Neural progenitor cell (in vitro differentiated cells): ENCODE measurements at places on chromosomes 2 and 18. TPM values are rescaled to one million over a fixed set of nuclear protein-coding genes. Genes with fewer than 3 reads are reported as not detected.

GRCh38 chr2:118970396-118971135 is 28.6 kb downstream of the MARCO start:
- H3K27me3 ChIP-seq = peaks cover 29% of the 10 kb centered on the region
- no peaks in the 10 kb centered on the region for H3K36me3 ChIP-seq
- no peak overlapping the region for H3K4me3 ChIP-seq
- H3K27ac ChIP-seq = no peak overlapping the region
- H3K4me1 ChIP-seq = peaks cover 11% of the 10 kb centered on the region
- DNase-seq = no peak

- H3K27ac ChIP-seq = no peak overlapping the region
- peaks cover 71% of the 10 kb centered on the region for H3K27me3 ChIP-seq
- no peak overlapping the region for H3K4me3 ChIP-seq
- H3K36me3 ChIP-seq = no peaks in the 10 kb centered on the region
- DNase-seq = no peak
Measured at GRCh38 chr2:232901736-232902578, 31.9 kb downstream of the SNORC start.

DNA sequence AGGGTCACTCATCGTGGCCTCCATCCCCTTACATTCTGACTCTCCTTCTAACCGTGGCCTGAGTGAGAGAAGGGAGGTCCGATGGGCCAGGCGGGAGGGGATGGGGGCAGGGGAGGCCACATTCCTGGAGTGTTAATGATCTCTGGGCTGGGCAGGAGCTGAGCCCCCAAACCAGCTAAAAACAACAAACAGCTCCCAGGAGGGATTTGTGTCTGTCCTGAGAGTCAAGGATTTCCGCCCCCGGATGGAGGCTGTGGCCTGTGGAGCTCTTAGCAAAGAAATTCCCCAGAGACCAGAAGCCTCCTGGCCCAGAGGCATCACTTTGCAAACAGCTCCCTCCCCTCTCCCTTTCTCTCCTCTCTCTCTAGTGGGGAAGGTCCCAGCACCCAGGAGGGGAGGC is 23.5 kb downstream of the EMX1 start:
- no peaks in the 10 kb centered on the region for H3K36me3 ChIP-seq
- H3K4me3 ChIP-seq = no peak overlapping the region
- H3K4me1 ChIP-seq = peaks cover 13% of the 10 kb centered on the region

The VSNL1 gene
- total RNA-seq = 54.5 and 94.4 TPM in 2 replicates

The LINC00305 gene
- total RNA-seq = not detected in 2 replicates

DNA sequence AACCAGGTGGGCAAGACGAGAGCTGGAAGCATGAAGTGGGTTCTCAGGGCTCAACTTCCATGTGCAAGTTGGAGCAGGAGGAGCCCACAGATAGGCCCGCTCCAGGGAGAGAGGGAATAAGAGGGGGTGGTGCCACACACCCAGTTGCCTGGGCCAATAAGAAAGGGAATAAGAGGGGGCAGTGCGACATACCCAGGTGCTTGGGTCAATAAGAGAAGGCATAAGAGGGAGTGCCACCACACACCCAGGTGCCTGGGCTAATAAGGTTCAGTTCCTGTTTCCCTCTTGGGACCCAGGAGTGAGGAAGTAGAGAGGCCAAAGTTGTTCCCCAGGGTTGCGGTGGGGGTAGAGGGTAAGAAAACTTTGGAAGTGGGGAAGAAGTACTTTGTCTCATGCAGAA is 127.5 kb downstream of the LAMA3 start:
- no peak overlapping the region for H3K4me3 ChIP-seq
- H3K36me3 ChIP-seq = no peaks in the 10 kb centered on the region
- no peaks in the 10 kb centered on the region for H3K4me1 ChIP-seq

The GPAT2 gene
- total RNA-seq = not detected in 2 replicates

DNA sequence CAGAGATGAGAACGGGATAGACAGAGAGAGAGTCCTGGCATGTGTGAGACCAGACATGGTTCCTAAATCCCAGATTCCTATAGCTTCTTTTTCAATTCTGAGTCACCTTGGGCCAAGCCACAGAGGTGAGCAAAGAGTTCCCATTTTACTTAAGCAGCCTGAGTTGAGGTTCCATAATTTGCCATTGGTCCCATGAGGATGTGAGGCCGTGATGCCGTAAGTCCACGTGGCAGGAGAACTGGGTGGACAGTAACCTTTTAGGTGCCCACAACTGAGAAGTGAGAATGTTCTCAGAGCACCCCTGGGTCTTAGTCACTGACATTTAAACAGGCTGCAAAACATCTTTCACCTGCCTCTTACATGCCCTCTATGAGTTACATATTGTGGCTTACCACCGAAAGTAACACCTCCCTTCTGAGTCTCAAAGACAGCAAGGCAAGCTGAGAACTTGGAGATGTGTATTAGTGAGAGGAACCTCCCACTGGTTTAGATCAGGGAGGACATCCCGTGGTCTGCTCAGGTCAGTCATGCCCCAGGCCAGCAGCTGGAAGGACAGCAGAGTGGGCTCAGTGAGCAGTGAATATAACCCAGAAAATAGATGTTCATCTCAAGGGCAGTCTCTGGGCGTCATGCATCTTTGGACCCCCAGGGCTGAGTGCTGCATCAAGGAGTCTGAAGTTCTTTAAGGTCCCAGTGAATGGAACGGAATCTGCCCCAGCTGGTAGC is 127.9 kb upstream of the LGALSL start:
- no peak overlapping the region for H3K27ac ChIP-seq
- no peak overlapping the region for H3K4me3 ChIP-seq
- H3K27me3 ChIP-seq = no peaks in the 10 kb centered on the region
- DNase-seq = no peak
- H3K36me3 ChIP-seq = no peaks in the 10 kb centered on the region

DNA sequence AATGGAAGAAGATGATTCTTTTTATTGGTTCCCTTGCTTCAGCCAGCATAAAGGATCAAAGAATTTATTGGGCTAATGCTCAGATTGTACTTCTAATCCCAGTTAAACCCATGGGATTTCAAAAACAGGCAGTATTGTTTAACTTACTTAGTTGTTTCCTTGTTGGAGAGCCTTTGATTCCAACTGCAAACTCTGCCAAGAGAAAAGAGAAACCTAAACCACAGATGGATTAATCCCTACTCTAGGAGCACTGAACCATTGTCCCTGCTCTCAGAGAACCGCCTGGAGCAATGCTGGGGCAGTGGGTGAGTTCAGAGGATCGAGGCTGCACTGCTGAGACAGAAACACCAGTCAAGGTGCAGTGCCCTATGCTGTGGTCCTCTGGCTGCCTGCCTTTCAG is 44.9 kb upstream of the SIGLEC15 start:
- no peak overlapping the region for H3K27ac ChIP-seq
- no peaks in the 10 kb centered on the region for H3K36me3 ChIP-seq
- no peak overlapping the region for H3K4me3 ChIP-seq
- no peaks in the 10 kb centered on the region for H3K27me3 ChIP-seq
- H3K4me1 ChIP-seq = peaks cover 5% of the 10 kb centered on the region

The SLC9A4 gene
- total RNA-seq = not detected in 2 replicates

GRCh38 chr2:40488927-40489677 is 37.2 kb upstream of the SLC8A1 start:
- no peak overlapping the region for H3K4me3 ChIP-seq
- no peaks in the 10 kb centered on the region for H3K27me3 ChIP-seq
- H3K27ac ChIP-seq = no peak overlapping the region
- no peaks in the 10 kb centered on the region for H3K36me3 ChIP-seq

The LIMS4 gene
- total RNA-seq = 0.28 TPM in 1 of 2 replicates, not detected in the other

DNA sequence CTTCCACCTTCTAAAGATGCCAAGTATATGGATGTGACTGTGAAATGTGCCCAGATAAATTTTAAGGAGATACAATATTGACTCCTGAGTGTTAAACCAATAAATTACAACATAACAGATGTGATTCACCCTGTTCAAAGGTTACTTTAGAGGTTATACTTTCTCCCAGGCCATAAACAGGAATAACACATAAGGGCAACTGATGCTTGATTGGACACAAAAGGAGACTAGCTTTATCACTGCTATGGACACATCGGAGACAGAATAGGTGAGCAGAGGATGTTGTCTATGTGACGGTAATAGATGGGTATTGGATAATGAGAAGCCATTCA is 31.9 kb upstream of the SLC25A52 start:
- H3K4me1 ChIP-seq = no peaks in the 10 kb centered on the region
- no peak overlapping the region for H3K27ac ChIP-seq
- no peak for DNase-seq

The GPR55 gene
- not detected in 2 replicates for total RNA-seq

The NRBP1 gene
- 136 and 151 TPM in 2 replicates for total RNA-seq

The IL36A gene
- not detected in 2 replicates for total RNA-seq

- DNase-seq = no peak
- H3K27me3 ChIP-seq = no peaks in the 10 kb centered on the region
- no peaks in the 10 kb centered on the region for H3K4me1 ChIP-seq
- no peak overlapping the region for H3K4me3 ChIP-seq
Measured at GRCh38 chr2:13919981-13920382, 712.5 kb upstream of the LRATD1 start.

The LIPG gene
- 3.7 and 13.2 TPM in 2 replicates for total RNA-seq

DNA sequence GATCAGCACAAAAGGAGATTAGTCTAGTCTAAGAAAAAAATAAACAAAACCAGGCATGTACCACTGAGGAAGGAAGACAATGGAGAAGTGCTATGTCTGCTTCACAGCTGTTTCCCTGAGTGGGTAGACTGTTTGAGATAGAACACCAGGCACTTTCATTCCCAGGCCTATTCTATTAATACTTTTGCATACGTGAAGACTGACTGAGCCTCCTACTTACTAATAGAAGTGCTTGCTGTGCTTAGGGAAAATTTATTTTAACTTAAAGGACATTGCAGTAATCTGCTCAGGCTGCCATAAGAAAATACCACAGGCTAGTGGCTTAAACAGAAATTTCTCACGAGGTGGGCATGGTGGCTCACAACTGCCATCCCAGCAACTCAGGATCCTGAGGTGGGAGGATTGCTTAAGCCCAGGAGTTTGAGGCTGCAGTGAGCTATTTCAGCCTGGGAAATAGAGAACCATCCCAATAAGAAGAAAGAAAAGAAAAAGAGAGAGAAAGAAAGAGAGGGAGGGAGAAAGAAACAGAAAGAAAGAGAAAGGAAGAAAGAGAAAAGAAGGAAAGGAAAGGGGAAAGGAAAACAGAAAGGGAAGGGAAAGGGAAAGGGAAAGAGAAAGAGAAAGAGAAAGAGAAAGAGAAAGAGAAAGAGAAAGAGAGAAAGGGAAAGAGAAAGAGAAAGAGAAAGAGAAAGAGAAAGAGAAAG is 33.0 kb downstream of the CMPK2 start:
- H3K36me3 ChIP-seq = no peaks in the 10 kb centered on the region
- H3K27me3 ChIP-seq = no peaks in the 10 kb centered on the region
- H3K4me3 ChIP-seq = no peak overlapping the region
- peaks cover 4% of the 10 kb centered on the region for H3K4me1 ChIP-seq

DNA sequence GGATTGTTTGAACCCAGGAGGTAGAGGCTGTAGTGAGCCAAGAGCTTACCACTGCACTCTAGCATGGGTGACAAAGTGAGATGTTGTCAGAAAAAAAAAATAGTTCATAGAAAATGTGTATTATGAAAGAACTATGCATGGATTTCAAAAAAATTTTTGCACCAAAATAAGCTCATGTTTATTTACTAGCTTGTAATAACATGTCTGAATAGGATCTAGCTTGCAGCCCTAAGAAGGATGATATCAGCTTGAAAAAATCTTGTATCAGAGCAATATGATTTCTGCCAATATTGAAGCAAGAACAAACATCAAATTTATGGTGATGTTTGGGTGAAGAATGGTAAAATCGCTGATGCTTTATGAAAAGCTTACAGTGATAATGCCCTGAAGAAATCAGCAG is 97.0 kb upstream of the RFX8 start:
- no peak overlapping the region for H3K4me3 ChIP-seq
- H3K27ac ChIP-seq = no peak overlapping the region
- H3K36me3 ChIP-seq = no peaks in the 10 kb centered on the region
- H3K4me1 ChIP-seq = no peaks in the 10 kb centered on the region
- H3K27me3 ChIP-seq = no peaks in the 10 kb centered on the region

The PRKAG3 gene
- total RNA-seq = not detected in 2 replicates

The EVX2 gene
- total RNA-seq = not detected in 2 replicates
